Fibroblast of lung (primary cell): ENCODE measurements at places on chromosomes 1 and 21. TPM values are rescaled to one million over a fixed set of nuclear protein-coding genes. Genes with fewer than 3 reads are reported as not detected.

FALEC gene
- total RNA-seq = 0.83 and 1.0 TPM in 2 replicates

RHOU gene
- 11.4 and 20.8 TPM in 2 replicates for total RNA-seq

TMEM240 gene
- total RNA-seq = 4.9 and 5.4 TPM in 2 replicates

MYOG gene
- not detected in 2 replicates for total RNA-seq

UBL4B gene
- total RNA-seq = under 0.01 TPM in 1 of 2 replicates, not detected in the other
